H1 (cell line): ENCODE measurements at places on chromosomes 1 and 21. TPM values are rescaled to one million over a fixed set of nuclear protein-coding genes. Genes with fewer than 3 reads are reported as not detected.

The RAB7B gene
- not detected in 2 replicates for total RNA-seq

The LENEP gene
- total RNA-seq: 1.2 and 1.3 TPM in 2 replicates

DNA sequence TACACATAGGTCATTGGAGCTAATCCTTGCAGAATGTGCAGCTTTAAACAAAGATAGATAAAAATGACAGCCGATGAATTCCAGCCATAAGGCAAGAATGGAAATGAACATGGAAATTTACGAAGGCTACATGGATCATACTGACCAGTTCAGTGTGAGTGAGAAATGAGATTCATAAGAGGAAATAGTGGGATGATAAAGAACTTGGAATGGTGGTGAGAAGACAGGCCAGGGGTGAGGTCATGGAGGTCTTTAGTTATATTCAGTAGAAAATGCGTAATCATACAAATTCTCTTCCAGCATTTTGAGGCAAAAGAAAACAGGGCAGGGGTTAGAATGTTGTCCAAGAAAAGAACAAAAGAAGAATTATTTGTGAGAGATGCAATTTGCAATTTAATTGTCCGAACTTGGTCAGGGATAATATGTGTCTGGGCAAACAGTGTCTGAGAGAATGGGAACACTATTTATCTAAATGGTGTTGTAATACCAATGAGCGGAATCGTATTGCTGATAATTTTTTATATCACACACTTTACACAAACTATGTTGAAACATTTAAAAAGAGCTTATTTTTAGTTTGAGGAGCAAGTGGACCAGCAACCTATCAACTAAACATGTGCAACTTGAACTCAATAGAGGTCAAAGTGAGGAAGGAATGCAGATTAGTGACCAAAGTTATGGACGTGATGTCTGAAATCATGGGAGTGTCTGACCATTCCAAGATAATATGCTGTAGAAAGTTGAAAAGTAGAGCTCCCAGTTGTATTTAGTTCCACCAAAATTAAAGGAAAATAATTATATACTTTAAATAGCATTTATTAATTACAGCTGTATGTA is 739.0 kb upstream of the NCAM2 start:
- DNase-seq: no peak

DNA sequence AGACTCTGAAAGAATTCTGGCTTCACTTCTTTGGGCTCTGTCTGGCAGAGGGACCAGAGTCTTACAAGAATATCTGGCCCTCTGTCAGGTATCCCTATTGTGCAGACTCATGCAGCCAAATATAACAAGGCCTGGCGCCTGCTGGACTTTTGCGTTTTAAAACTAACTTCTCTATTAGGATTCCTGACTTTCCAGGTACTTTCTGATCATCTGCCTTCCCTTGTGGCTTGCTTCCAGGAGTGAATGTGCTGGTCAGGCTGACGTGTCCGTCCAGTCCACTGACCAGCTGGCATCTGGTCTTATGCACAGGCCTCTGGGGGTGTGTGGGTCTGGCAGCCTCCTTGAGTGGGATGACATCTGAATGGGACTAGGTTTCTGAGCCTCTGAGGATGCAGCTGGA is 8.6 kb upstream of the RAB29 start:
- DNase-seq: no peak

GRCh38 chr1:16721871-16722641 is 18.3 kb upstream of the RNU1-4 start:
- DNase-seq: no peak
